ENCODE measurements at places on chromosomes 5 and 9.

DNA sequence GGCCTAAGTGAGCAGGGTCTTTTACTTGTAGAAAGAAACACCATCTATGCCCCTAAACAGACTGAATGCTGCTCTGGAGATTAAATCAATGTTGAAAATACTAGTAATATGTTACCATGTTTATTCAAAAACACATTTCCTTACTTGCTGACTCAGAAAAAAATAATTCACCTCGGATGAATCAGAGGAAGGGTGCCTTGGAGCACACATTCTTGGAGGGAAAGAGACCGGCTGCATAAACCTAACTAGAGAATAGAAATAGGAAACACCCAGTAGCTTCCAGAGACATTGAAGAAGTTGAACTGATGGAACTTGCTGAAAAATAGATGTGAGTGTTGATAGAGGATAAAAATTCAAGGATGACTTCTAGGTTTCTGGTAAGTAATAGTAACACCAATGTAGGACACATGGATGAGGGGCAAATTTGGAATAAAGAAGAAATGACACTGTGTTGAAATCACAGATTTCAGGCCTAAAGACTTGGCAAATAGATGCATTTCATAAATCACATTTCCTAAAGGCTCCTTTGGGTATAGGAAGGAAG lies 76.9 kb upstream of the MINAR2 start:
- DNase-seq = no peak

DNA sequence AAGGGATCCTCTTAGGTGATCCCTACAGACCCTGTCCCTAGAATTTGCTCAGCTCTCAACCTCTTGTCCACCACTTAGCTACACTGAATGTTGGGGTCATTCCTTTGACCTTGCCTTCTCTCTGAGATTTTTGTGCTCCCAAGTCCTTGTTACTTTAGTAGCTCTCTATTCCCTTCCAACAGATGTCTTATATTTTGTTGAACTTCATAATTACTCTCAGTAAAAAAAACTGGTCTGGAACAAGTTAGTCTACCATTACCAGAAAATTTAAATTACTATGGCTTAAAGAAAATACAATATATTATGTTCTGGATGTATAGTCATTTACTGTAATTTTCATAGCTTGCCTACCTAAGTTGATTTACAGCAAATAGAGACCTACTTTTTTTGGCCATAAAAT lies 23.5 kb upstream of the RANBP3L start:
- DNase-seq = no peak

GRCh38 chr9:122291458-122291857 lies 26.8 kb downstream of the MRRF start:
- DNase-seq = no peak

DNA sequence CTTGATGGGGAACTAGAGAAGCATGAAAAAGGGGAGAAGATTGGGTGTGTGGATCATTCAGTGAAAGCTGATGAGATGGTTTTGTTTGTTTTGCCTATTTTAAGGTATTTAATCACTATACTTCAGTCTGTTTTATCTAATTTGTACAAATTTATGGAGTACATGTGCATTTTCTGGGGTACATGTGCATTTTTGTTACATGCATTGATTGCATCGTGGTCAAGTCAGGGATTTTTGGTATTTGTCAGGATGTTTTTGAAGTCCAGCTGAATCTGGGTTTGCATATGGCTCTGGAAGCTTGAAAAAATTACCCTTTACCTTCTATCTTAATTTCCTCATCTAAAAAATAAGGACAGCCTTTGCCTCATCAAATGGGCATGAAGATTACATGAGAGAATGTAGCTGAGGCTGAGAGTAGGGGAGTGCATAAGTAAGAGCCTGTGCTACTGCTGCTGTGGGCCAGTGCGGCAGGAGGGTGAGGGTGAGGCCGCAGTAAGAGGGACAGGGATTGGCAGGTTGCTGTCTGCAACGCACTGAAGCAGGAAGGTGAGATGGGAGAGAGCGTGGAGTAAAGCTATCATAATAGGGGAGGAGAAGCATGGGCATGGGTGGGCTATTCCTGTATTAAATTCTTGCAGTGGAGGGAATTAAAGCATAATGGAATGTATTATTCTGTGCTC lies 139.8 kb downstream of the NPR3 start:
- no peak for DNase-seq

GRCh38 chr5:131684051-131684450 lies 49.0 kb upstream of the RAPGEF6 start:
- no peak for DNase-seq

DNA sequence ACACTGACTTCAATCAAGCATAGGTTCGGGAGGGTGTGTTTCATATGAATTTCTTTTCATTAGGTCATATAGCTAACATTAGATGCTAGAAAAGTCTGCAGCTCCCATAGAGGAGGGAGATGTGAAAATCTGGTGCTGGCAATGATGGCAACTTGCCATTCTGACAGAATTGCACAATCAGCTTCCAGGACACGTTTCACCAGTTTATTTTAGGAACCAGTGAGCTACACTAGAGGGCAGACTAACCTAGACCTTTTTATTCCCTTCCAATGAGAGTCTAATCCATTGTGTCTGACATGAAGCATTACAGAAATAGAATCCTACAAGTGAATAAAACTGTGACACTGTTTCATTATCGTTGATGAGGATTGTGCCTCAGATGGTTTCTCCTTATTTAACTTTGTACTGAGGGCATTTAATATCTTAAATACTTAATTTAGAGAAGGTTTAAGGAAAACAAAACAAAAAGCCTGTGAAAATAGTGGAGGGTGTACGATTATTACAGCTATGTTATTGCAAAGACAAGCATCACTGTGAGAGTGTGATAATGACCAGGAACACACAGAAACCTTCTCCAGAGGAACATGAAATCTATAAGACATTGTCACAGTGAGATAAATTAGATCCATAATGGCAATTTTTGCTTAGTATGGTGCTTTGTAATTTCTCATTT lies 363.3 kb upstream of the RPS23 start:
- DNase-seq = no peak

GRCh38 chr5:140678993-140679392 lies 5.6 kb upstream of the DND1 start:
- DNase-seq = no peak

- DNase-seq = no peak
Measured at GRCh38 chr5:77080905-77081304, 6.2 kb downstream of the ZBED3 start.

- no peak for DNase-seq
Measured at GRCh38 chr9:76717613-76718012, 46.6 kb upstream of the PCA3 start.

DNA sequence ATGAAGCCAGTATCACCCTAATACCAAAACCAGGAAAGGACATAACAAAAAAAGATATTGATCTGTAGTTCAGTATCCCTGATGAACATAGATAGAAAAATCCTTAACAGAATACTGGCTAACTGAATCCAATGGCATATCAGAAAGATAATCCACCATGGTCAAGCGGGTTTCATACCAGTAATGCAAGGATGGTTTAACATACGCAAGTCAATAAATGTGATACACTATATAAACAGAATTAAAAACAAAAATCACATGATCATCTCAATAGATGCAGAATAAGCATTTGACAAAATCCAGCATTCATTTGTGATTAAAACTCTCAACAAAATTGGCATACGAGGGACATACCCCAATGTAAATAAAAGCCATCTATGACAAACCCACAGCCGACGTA lies 110.9 kb downstream of the AOPEP start:
- no peak for DNase-seq

GRCh38 chr5:133130387-133131118 lies 78.7 kb downstream of the HSPA4 start:
- DNase-seq = no peak

GRCh38 chr9:32706004-32706724 lies 70.7 kb upstream of the TAF1L start:
- DNase-seq = no peak

- DNase-seq = no peak
Measured at GRCh38 chr5:964821-965220, 43.8 kb upstream of the NKD2 start.

DNA sequence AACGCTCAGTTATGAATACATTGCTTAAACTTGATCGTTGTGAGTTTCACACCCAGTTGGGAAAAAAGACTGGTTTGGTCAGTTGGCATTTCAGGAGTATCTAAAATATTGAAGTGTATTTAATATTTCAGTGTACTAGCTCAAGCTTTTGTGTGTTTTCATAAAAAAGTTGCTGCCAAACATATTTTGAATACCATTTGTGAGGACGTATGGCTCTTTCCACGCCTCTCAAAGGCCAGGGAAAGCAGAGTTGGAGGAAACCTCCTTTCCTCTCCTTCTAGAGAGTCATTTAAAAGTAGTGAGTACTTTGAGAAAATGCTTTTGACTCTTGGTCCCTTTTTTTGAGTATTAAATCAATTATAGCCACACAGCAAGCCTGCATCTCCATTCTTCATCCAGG lies 43.2 kb upstream of the ANKRD33B start:
- no peak for DNase-seq

- DNase-seq = no peak
Measured at GRCh38 chr9:21086538-21086937, 8.8 kb upstream of the IFNB1 start.

DNA sequence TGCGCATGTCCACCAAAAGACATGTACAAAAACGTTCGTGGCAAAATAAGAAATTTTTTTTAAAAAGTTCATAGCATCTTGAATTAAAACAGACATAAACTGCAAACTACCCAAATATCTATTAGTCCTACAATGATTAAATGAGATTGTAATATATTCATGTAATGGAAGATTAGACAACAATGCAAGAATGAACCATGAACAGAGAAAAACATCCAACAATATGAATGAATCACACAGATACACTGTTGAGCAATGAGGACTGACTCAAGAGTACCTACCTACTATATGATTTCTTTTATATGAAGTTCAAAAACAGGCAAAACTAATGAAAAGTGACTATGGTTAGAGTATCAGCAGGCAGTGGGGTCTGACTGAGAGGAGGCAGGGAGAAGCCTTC lies 17.9 kb upstream of the CTNNAL1 start:
- DNase-seq = no peak
